ENCODE measurements at places on chromosomes 12 and 14. TPM values are rescaled to one million over a fixed set of nuclear protein-coding genes. Genes with fewer than 3 reads are reported as not detected.

SLC17A8 gene
- total RNA-seq = 3.2 TPM

DNAJC22 gene
- total RNA-seq = not detected

KIF26A gene
- total RNA-seq = 14.0 TPM

CCDC198 gene
- not detected for total RNA-seq

KERA gene
- total RNA-seq = 81.0 TPM

DBX2 gene
- 0.21 TPM for total RNA-seq

VRTN gene
- total RNA-seq = not detected

TAS2R43 gene
- total RNA-seq = 20.5 TPM

TMEM117 gene
- 19.6 TPM for total RNA-seq

TGM1 gene
- 29.0 TPM for total RNA-seq

IGF1 gene
- 72.9 TPM for total RNA-seq

SYNE3 gene
- total RNA-seq = 15.2 TPM

ZBTB42 gene
- 11.3 TPM for total RNA-seq

REM2 gene
- 0.72 TPM for total RNA-seq

TMEM253 gene
- not detected for total RNA-seq

GPR137C gene
- total RNA-seq = 5.0 TPM

ZC3H10 gene
- total RNA-seq = 5.6 TPM

CACNA1C gene
- 6.5 TPM for total RNA-seq

POP5 gene
- 23.2 TPM for total RNA-seq

RERG gene
- total RNA-seq = 18.9 TPM

GDF3 gene
- not detected for total RNA-seq

TCL1B gene
- total RNA-seq = not detected
